Right cardiac atrium (tissue), 5 donors: ENCODE measurements at places on chromosomes 1 and 21. TPM values are rescaled to one million over a fixed set of nuclear protein-coding genes. Genes with fewer than 3 reads are reported as not detected.

PSMD4 gene
- total RNA-seq = 152 TPM

TMEM269 gene
- not detected for total RNA-seq

NDUFS2 gene
- total RNA-seq = 229 TPM

AADACL4 gene
- total RNA-seq = not detected

DNA sequence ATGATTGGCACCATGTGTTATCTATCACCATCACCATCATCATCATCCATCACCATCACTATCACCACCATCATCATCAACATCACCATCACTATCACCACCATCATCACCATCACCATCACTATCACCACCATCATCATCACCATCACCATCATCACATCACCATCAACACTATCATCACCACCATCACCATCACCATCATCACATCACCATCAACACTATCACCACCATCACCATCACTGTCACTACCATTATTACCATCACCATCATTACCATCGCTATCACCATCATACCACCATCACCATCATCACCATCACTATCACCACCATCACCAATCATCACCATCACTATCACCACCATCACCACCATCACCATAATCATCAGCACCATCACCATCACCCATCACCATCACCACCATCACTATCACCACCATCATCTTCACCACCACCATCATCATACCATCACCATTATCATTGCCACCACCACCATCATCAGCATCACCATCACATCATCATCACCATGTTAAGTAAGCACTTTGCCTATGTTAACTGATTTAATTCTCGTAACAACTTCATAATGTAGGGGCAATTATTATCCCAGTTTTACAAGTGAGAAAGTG is 112.8 kb downstream of the LIPI start:
- DNase-seq = no peak

GRCh38 chr21:36841866-36842265 is 124.6 kb downstream of the HLCS start:
- DNase-seq = no peak

GRCh38 chr21:23488245-23488644 is 2119.0 kb downstream of the MRPL39 start:
- DNase-seq = no peak

- no peak for DNase-seq
Observed at GRCh38 chr1:157893686-157894085, 52.1 kb upstream of the CD5L start.
